Hematopoietic multipotent progenitor cell treated with erythropoietin and hydrocortisone succinate and interleukin-3 and kit ligand, for 8 days (in vitro differentiated cells): ENCODE measurements at places on chromosomes 12 and 14.

- DNase-seq = no peak
Observed at GRCh38 chr12:90245391-90245790, 536.8 kb upstream of the ATP2B1 start.

GRCh38 chr12:88925454-88925853 is 345.2 kb upstream of the KITLG start:
- no peak for DNase-seq

GRCh38 chr14:100674897-100675619 is 51.6 kb upstream of the DLK1 start:
- no peak for DNase-seq

DNA sequence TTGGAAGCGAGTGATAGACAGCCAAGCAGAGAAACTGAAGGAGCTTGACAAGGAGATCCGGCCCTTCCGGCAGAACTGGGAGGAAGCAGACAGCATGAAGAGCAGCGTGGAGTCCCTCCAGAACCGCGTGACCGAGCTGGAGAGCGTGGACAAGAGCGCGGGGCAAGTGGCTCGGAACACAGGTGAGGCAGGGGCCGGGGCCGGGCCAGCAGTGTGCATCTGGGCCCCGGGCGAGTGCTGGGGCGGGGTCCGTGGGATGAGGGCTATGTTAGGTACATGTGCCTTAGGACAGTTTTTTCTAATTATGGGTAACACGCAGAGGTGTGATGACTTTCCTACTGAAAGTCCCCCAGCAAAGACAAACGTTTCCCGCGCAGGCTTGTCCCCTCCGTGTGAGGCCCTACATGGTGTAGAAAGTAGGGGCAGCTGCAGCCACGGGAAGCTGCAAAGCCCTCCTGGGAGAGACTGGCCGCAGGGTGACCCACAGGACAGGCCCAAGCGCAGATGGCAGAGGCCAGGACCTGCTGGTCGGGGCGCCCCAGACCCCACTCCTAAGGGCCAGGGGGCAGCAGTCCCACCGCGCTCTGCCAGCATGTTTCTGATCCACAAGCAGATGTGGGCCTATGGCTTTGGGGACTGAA is 19.1 kb upstream of the AMN start:
- no peak for DNase-seq

GRCh38 chr12:55024575-55024974 is 4.8 kb downstream of the NEUROD4 start:
- no peak for DNase-seq

DNA sequence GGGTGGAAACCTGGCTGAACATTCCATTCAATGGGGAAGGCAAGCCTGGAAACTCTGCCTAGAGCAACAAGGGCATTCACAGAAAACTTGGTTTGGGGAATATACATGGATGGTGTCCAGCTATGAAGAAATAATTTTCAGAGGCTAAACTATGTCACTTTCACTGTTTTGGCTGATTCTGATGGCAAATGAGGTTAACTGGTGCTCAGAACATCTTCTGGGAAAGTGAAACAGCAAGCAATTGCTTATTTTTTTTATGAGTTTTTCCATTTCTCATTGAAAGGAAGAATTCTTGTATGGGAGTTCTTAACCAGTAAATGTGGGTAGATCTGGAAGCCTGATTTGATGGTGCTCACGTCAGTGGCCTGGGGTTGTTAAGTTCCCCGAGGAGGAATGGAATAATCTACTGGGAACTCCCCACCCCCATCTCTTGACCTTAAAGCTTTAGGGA is 132.8 kb upstream of the BTG1 start:
- no peak for DNase-seq

- DNase-seq = no peak
Observed at GRCh38 chr14:34086223-34086757, 135.4 kb upstream of the EGLN3 start.
